Stimulated activated CD8-positive, alpha-beta memory T cell treated with anti-CD3 and anti-CD28 coated beads, Interleukin-2, amount 100 ng/mL, for 48 hours (primary cell): ENCODE measurements at places on chromosomes 6 and 20.

DNA sequence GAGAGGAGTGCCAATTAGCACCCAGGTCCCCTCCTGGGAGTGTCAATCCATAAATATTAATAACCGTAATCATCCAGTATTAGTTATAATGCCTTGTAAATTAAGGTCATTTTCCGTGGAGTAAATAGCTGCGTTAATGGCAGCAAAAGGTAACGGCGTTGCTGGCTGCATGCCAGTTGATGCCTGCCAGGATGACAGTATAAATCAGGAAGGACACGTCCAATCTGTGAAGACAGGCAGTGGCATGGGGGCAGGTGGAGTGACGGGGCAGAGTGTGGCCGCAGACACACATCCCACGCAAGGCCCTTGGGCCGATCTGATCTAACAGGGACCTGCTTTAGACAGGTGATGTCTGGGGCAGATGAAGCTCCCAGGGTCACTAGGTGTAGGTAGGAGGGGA is 49.1 kb downstream of the KCNB1 start:
- DNase-seq: no peak

DNA sequence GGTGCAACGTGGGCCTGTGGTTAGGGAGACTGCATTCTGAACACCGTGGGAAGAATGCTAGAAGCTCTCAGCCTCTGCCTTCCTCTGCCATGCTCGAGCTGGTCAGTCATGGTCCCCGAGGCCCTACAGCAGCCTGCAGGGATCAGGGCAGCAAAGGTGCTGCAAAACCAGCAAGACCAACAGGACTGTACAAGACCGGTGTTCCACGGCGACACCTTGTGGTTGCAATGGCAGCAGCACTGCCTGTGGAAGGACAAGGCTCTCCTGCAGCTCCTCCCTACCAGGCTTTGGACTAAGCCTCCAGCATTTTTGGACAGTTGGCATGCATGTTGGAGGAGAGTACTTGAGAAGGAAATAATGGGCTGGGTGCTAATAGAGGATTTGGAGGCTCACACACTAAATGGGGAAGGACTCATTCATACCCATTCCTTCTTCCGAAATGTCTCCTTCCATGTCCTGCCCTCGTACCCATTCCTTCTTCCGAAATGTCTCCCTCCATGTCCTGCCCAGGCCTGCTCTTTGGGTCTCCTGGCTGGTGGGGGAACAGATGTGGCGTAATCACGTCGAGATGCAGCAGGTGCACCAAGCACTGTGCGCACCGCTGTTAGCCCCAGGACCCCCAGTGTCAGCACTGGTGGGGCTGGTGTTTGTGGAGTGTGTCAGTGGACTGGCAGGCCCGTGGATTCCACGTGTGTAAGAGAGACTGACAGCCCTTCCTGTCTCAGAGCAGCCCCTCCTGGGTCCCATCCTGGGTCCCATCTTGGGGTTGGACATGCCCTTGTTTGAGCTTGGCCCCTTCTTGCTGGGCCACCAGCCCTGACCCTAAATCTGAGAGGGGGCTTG is 18.6 kb upstream of the MYT1 start:
- DNase-seq: no peak

DNA sequence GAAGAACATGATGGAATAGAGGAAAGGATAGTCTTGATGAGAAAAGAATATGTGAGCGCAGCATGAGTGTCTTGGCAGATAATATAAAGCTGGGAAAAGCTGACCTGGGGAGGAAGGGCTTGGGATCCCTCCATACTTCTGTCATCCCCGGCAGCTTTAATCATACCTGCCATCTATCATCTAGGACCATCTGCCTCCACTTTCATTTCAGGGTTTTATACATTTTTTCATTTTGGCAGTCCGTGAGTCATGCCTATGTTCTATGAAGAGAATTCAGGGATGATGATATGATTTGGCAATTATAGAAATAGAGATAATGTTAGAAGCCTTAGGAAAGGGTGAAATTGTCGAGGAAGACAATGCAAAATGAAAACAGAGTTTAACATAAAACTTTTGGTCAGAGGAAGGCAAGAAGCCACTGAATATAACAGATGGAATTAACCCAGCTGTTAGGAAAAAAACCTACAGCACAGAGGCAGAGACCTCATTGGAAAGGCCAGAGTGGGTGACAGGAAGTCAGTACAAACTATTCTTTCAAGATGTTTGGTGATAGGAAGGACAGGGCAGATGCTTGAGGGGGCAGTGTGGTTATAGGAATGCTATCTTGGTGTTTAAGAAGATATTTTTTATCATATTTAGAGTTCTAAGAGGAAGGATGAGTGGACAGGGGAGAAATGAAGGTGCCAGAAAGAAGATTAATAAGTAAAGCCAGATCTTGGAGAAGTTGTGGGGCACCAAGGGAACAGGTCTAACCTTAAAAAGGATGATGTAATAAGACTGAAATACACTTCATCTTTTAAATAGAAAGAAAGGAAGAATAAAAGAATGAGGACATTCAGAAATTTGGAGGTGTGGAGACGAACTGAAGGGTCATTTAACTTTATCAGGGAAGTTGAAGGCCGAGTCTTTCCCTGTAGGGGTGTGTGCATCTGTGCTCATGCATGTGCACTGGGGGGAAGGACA is 37.8 kb downstream of the MARCKS start:
- DNase-seq: no peak

DNA sequence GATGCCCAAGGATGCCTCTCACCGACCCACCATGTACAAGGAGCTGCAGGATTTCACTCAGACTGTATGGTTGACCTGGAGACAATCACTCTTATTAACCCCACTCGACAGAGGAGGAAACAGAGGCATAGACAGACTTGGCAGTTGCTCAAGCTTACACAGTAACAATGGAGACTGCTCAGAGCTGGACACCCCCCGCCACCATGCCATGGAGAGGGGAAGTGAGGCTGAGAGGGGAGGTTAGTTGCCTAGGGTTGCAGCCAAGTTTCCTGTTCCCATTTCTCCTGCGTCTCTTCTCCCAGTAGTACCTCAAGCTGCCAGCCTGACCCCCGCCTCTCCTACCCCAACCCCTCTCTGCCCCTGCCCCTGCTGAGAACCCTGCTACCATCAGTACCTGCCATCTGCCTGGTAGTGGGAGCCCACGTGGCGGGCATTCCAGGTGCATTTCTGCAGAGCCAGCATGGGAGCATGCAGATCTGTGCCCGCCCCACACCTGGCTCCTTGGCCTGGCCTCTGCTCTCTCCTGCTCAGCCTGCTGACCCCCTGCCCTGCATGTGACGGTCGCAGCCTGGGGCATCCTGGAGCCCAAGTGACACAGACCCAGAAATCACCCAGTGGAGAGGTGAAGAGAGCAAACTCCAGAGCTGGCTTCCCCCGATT is 157.7 kb downstream of the PREX1 start:
- DNase-seq: no peak

DNA sequence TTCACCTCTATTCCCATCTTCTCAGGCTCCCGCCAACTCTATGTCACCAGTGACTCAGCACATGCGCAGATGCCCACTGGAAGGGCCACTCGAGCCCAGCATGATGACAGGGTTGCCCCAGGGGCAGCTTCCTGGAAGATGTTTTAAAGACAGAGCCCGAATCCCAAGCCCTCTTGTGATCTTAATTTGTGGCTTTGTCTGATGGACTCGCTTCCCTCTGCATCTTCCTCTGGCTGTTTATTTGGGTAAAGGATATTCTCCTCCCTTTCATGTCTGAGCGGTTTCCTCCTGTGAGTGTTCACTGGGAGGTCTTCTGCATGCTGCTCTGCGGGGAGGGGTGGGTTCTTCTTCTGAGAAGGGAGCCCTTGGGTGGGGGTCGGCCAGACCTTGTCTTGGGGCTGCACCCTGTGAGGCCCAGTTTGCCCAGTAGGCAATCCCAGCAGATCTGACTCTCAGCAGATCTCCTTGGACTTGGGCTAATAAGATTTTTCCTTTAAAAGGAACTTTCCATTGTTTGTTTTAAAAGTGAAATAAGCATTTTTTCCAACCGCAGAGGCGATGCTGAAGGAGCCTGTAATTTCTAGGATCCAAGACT is 401.0 kb downstream of the CDC5L start:
- DNase-seq: no peak

- DNase-seq: no peak
Observed at GRCh38 chr6:138005846-138006245, 101.4 kb downstream of the PERP start.

GRCh38 chr20:10618611-10619245 is 55.1 kb downstream of the JAG1 start:
- no peak for DNase-seq

- no peak for DNase-seq
Observed at GRCh38 chr6:114049367-114049966, 78.5 kb upstream of the HDAC2 start.

DNA sequence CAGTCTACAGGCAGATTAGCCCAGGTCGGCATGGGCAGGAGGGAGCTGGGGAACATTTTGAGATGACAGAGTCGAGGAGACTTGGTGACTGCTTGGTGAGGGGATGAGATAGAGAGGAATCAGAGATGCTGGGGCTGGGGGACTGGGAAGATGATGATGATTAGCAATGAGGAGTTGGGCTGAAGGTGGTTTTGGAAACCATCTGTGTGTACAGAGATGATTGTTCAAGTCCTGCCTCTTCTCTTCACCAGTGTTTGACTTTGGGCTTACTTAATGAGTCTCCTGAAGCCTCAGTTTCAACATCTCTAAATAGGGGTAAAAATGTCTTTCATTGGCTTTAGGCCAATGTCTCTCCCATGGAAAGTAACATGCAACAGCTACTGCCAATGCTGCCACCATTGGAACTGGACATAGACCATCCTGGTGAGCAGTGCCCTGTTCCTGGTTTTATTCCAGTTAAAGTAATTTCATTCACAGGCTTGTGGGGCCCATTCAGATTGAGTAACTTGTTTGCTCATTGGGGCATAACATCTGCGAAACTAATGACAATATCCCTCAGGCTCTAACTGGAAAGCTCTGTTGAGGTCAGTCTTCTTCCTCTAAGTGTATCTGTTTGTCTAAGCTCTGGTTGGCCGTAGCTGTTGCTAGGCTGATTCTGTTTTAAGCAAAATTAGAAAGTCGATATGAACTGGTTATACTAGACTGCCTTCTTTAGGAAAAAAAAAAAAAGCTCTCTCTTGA is 99.1 kb downstream of the ARMC2 start:
- no peak for DNase-seq

DNA sequence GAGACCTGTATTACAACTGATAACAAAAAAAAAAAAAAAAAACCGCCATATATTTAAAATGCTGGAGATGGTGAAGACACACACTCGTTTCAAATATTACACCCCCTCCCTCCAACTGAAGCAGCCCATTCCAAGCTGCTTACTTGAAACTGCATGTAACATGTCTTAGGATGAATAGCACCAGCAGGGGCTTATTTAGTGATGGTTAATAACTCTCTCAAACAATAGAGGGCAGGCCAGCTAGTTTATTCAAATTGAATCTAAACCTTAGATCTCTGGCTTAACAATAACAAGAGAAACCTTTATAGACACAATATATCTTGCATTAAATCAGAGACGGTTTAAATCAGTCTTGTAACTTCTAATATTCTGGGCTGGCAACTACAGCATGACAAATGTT is 9.3 kb upstream of the JPH2 start:
- no peak for DNase-seq

- DNase-seq: no peak
Observed at GRCh38 chr20:17896193-17896723, 72.3 kb downstream of the SNX5 start.

DNA sequence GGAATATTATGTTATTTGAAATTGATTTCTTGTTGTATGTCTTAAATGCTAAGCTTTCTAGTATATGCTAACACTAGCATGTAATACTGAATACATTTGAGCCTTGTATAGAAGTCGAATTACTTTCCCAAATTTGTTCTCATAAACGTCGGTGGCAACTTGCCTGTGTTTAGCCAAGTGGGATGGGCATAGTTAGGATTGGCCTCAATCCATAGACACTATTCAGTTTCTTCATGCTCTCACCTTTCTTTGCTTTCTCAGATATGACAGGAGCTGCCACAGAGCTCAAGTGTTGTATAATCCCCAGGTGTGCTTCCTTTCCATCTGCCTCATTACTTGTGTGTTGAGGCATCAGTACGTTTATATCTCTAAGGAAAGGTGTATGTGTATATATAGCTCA is 19.3 kb downstream of the ZNF334 start:
- DNase-seq: no peak

DNA sequence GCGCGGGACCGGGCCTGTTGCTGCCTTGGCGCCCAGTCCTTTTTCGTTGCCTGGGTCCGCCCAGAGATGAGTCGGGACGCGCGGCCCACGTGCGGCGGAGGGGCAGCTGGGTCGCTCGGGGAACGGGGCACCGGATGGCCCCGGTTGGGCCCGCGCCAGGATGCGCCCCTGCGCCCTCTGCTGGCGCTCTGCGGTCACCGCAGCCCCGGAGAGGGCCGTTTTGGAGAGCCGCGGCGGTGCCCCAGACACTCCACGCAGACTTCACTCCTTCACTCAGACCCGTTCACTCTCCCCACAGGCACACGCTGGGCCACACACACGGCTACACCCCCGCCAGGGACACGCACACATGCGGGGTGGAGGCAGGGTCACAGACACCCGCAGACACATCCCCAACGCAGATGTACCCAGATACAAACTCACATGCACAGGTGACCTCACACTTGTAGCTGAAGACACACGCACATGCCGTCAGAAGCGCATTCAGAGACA is 38.8 kb downstream of the SRC start:
- peak; percentile 70 for DNase-seq

GRCh38 chr6:75424618-75425548 is 68.7 kb downstream of the FILIP1 start:
- no peak for DNase-seq

GRCh38 chr20:44552950-44553908 is 29.1 kb upstream of the PKIG start:
- DNase-seq: no peak

DNA sequence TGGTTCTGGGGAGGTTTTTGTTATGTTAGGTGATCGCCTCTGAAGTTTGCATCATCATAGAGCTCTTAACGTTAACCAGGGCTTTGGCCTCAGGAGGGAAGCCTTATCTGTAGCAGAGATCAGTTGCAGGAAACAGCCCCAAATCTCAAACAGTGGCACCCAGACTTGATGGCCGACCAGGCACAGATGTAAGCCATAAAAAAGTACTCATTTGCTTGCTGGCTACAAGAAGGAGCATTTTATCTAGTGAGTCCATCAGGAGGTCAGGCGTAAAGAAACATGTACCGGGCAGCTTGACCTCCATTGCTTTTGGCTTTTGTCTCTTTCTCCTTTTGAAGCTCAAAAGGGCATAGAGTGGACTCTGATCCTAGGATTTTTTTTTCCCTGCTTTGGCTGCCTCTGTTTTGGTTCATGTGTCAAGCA is 122.3 kb downstream of the CCDC170 start:
- DNase-seq: no peak

DNA sequence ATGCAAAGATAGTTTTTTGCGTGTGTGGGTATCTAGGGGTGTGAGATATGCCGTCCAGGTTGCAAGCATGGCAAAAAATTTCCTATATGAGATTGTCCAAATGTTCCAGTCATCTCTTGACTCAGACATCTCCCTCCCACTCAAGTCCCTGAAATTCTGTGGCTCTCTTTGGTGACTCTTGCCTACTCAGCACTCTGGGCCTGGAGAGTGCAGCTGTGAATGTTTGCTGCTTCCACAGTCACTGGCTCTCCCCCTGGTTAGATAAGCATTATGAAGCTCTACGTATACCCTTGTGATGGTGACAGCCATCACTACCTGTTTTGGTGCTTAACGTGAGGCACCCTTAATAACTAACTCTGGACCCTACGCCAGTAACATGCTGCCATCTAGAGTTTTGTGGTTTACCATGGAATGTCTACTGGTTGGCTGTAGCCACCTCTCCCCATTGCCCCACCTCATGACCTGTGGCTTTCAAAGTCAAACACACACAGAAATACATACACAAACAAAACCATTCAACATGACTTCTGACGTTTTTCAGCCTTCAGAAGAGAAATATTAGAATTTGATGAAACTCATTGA is 621.9 kb upstream of the CITED2 start:
- DNase-seq: no peak

- DNase-seq: no peak
Observed at GRCh38 chr20:18567739-18568091, 483 bp downstream of the SMIM26 start.
